GM12891 (cell line): ENCODE measurements at places on chromosomes 6 and 20.

DNA sequence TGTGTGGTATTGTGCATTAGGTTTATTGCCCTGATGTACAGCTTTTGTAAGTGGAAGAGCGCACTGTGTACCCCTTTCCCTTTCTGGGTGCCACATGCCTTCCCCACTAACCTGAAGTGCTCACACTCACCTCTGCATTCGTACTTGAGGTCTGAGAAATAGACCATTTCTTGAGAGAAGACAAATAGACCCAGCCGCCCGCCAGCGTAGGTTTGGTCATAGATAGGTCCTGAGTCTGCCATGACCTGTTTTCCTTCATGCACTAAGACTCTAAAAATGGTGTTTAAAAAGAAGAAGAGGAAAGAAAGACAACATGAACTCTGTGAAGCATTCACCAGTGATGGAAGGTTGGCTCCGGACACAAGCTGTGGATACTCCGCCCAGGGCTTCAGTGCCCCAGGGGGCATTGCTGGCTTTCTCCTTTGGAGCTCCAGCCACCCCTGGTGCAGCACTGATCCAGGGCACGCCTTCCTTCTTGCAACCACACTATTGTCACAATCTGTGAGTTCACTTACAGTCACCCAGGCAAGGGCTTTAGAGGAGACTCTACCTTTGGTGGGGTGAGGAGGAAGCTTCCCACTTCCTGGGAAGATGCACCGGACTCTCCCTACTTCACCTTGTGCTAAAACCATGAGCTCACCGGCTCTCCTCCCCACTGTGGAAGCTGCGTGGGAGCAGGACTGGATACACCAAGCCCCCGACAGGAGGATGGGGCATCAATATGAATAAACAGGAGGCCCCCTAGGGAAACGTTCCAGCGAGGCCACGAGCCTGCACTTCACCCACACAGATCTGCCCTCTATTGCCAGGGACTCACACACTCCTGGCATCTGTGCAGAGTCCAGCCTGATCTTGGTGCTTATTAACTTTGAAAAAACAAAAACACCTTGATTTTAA, 33.3 kb downstream of the THBS2 start:
- no peak for DNase-seq

DNA sequence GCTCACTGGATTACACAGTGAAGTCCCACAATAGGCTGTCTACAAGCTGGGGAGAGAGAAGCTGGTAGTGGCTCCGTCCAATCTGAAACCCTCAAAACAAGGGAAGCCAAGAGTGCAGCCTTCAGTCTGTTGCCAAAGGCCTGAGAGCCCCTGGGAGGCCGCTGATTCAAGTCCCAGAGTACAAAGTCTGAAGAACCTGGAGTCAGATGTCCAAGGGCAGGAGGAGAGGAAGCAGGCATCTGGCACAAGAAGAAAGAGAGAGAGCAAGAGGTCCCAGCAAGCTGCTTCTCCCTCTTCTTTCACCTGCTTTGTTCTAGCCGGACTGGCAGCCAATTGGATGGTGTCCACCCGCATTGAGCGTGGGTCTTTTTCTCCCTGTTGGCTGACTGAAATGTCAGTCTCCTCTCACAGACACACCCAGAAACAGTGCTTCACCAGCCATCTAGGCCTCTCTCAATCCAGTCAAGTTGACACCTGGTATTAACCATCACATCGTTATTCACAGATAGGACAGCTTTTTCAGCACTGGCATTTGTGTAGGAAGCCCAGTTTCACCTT, 51.2 kb downstream of the CRYBG1 start:
- DNase-seq, result no peak

DNA sequence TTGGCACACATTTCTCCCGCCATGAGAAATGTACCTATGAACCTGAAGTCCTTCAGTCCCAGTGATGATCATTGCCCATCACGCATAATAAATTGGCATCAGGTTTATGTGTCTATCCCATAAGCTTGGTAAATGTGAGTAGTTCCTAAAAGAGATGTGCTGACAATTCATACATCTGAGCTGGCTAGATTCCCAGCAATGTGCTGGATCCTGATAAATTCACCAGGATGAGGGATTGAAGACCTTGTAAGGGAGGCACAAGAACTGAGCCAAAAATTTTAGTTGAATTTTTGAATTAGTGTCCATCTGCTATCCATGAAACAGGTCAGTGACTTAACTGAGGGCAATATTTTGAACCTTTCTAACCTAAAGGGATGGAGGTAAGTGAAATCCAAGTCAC, 267.9 kb upstream of the CITED2 start:
- no peak for DNase-seq

- no peak for DNase-seq
Measured at GRCh38 chr20:10637031-10637559, 36.7 kb downstream of the JAG1 start.

GRCh38 chr6:26170181-26170580, 83.0 kb downstream of the HFE start:
- no peak for DNase-seq

- DNase-seq, result no peak
Measured at GRCh38 chr20:36541768-36542488, 609 bp downstream of the MYL9 start.

DNA sequence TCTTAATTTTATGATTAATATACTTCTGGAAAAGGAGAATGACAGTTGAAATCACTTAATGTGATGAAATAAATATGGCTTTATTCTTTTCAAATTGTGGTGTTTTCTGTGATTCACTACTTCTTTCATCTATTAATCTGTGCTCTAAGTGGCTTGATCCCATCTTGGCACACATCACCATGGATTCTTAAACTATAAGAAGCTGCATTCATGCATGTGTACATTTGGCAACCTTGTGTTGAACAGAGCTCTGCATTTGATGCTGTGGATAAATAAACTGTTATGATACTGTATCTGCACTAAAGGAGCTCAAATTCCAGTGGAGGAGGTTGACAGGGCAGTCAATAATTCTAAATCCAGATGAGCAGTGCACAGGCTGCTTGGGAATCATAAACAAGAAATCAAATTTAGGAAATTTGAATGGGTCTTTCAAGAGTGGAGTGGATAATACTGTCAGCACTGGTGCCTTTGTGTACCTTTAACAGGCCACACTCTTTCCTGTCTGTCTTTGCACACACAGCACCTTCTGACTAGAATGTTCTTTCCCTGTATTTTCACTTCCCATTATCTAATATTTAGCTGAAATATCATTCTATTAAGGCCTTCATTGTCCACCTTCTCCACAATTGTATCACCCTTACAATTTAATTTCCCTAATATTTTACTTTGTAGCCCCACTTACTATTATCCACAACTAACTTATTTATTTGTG, 252.9 kb downstream of the GRM1 start:
- DNase-seq, result no peak

DNA sequence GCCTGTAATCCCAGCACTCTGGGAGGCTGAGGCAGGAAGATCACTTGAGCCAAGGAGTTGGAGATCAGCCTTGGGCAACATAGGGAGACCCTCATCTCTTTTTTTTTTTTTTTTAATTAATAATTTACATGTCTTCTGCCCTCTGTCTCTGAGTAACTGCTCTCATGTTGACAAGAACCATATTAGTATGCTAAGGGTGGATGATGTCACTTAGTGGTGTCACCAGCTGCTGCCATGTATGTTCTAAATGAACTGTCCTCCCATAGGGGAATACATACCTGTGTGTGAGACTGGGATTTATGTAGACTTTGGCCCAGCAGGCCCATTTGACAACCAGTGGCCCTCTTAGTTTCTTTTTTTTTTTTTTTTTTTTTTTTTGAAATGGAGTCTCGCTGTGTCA, 65.6 kb downstream of the SCAND1 start:
- DNase-seq, result no peak

GRCh38 chr6:166314454-166314853, 6.3 kb upstream of the PRR18 start:
- no peak for DNase-seq

GRCh38 chr6:70421509-70421908, 8.2 kb downstream of the FAM135A start:
- no peak for DNase-seq

GRCh38 chr6:151772446-151772845, 35.0 kb upstream of the ESR1 start:
- DNase-seq, result no peak

GRCh38 chr6:35359744-35360348, 17.5 kb downstream of the PPARD start:
- DNase-seq, result no peak

DNA sequence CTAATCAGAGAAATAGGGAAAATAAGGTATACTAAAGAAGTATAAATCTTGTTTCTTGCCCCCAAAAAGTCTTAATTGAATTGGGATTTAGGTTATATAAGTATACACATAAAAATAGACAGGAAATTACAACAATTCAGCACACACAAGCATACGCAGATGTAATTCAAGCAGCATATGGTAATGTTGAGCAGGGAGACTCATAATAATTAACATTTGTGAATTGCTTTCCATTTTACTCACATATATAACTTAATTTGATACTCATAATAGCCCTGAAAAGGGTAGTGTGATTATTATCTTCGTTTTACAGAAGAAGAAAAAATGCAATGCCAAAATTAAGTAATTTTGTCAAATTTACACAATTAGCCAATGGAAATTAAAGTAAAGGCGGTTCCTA, 313.5 kb upstream of the ECI2 start:
- DNase-seq, result no peak

DNA sequence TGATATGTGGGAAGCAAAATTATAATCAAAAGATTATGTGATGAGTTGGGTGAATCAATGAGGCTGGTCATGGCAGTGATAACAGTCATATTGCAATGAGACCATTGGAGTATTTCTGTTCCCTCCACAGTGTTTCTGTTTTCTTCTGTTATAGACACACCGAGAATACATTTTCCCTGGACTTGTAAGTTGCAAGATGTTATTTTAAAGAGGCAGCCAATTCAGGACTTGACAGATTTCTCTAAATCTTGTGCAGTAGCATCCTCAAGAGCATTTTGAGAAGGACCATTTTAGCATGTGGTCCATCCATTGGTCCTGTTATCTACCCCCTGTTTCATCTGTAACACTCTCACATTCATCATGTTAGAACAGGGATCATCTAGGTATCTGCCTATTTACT, 55.6 kb downstream of the NKAIN2 start:
- DNase-seq, result no peak

GRCh38 chr20:4484379-4484997, 237.2 kb upstream of the PRND start:
- DNase-seq, result no peak
